ENCODE measurements at places on chromosomes 3 and 15.

GRCh38 chr15:81268881-81269601, 54.9 kb downstream of the STARD5 start:
- no peak for DNase-seq

- DNase-seq, result no peak
Measured at GRCh38 chr15:80789796-80790195, 10.6 kb downstream of the CEMIP start.

- DNase-seq, result no peak
Measured at GRCh38 chr15:39720621-39721611, 61.7 kb downstream of the FSIP1 start.

GRCh38 chr3:107953722-107954121, 137.1 kb downstream of the CD47 start:
- DNase-seq, result no peak

DNA sequence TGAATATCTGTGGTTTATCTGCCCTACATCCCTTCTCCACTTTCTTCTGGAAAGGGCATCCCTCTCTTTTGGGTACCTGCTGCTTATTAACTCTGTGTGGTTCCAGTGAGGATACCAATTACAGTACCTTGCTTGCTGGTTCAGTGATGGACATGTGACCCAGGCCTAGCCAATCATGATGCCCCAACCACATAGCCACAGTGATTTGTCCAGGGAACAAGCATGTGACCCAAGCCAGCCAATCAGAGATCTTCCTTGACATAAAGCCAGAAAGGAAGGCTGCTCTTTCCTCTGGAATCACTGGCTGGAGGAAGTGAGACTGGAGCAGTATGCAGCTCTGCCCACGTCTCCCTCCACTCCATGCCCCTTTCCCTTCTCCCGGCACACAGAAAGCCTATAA, 10.9 kb upstream of the TMEM158 start:
- no peak for DNase-seq

GRCh38 chr15:93493172-93493571, 404.2 kb upstream of the RGMA start:
- DNase-seq, result no peak

DNA sequence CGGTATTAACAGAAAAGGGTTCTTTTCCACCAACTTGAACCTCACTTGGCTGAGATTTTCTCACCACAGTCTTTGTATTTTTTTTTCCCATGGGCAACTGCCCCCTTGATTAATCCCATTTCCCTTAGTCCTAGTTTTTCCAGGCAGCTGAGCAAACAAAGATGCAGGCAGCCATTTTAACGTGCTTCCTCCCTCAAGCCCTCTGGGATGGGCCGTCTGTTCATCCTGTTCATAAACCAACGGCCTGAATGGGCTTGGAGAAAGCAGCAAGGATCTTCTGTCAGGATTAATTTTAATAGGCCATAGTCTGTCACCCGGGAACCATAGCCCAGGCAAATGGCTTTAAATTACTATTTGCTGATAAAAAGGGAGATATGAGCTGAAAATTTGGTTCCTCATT, 10.4 kb upstream of the POLR2M start:
- no peak for DNase-seq

- DNase-seq, result no peak
Measured at GRCh38 chr3:160169139-160169976, 55.9 kb upstream of the C3orf80 start.

GRCh38 chr3:103904991-103905390, 1461.7 kb upstream of the ALCAM start:
- no peak for DNase-seq

- DNase-seq, result no peak
Measured at GRCh38 chr3:142626971-142627370, 30.8 kb downstream of the PLS1 start.

DNA sequence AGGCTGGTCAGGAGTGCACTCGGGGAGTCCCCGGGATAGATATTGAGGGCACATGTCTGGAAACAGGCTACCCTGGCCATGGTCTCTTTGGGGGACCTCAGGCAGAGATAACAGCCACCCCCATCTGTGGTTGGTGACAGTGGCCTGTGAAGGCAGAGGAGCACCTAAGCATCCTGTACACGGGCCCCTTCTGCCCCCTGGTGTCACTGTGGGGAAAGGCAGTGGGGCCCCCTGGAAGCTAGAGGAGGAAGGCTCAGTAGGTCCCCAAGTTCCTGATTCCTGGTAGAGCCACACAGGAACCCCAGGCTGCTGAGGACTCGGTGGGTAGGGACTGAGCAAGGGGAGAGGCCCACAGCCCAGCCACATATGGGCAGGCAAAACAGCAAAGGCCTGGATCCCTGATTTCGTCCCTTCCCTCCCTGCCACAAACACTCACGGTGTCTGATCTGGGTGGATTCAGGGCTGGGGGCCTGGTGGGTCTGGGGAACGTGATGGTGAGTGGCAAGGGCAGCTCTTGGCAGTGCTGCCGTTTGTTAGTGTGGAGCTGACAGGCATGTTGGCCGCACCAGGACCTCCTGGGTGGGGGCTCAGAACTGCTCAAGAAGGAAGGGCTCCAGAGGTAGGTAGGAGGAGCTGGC, 14.1 kb upstream of the CXCR6 start:
- DNase-seq, result peak; percentile 44

GRCh38 chr3:65785065-65785645, 253.6 kb downstream of the MAGI1 start:
- DNase-seq, result no peak

DNA sequence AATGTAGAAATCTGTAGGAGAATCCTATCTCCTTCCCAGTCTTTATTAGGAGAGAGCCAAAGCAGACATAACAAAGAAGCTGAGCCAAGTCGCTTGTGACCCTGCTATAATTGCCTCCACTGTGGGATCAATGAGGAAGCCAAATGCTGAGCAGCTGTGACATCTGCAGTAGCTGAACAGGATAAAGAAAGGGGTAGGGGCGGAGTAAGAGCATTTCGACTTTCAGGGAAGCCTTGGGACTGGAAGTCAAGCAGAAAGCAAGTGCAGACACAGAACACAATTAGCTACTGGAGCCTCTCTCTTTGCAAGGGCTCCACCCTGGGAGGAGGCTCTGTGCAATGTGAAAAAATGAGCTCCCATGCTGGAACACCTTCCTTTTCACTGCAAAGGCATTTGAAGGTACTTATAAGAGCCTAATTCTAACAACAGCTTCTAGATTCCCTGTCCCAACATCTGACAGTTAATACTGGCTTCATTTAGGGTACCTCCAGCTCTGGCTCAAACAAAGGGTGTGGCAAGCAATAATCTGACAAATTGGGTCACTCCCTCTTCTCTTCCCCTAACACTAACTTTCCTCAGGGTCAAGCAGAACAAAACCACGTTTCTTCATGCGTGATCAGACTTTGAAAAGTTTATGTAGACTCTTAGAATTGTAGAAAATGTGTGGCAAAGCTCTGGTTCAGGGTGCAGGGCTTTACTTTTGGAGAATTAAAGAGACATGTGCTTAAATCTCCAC, 166.4 kb downstream of the CADPS start:
- no peak for DNase-seq

GRCh38 chr15:68763063-68763462, 57.6 kb downstream of the ANP32A start:
- no peak for DNase-seq

DNA sequence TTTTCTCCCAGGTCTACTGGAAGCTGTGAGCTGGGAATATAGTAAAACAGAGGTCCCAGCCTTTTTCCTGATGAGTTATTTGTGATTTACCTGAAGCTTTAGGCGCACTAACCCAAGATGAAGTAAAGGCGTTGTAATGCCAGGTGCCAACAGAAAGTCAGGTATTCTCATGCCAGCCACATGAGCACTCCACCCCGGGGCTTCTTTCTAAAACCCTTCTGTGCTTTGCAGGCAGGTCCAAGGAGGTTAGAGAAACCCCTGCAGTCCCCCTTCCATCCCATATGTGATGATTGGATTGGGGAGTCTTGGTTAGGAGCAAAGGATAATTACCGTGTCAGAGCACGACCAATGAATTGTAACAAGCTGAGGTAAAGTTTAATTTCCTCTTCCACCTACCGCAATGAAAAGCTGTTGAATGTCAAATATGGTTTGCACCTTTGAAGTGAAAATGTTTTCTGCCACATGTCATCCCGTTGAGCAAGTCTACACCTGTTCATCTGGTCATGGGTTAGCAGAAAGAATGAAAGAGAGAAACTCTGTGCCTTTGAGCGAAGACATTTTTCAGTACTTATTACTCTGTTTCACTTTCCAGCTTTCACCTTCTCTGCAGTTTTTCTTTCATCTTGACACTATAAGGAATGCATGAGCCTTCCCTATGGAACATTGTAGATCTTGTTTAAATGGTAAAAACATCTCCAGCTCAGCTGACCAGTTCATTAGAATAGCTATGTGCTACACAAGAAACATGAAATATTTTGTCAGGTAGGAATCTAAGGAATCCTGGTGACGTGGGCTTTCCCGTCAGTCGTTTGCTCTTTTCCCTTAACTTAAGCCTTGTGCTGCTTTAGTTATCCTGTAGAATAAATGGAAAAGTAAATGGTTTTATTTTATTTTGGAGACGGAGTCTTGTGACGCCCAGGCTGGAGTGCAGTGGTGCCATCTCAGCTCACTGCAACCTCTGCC, 204.6 kb upstream of the IL12A start:
- no peak for DNase-seq

DNA sequence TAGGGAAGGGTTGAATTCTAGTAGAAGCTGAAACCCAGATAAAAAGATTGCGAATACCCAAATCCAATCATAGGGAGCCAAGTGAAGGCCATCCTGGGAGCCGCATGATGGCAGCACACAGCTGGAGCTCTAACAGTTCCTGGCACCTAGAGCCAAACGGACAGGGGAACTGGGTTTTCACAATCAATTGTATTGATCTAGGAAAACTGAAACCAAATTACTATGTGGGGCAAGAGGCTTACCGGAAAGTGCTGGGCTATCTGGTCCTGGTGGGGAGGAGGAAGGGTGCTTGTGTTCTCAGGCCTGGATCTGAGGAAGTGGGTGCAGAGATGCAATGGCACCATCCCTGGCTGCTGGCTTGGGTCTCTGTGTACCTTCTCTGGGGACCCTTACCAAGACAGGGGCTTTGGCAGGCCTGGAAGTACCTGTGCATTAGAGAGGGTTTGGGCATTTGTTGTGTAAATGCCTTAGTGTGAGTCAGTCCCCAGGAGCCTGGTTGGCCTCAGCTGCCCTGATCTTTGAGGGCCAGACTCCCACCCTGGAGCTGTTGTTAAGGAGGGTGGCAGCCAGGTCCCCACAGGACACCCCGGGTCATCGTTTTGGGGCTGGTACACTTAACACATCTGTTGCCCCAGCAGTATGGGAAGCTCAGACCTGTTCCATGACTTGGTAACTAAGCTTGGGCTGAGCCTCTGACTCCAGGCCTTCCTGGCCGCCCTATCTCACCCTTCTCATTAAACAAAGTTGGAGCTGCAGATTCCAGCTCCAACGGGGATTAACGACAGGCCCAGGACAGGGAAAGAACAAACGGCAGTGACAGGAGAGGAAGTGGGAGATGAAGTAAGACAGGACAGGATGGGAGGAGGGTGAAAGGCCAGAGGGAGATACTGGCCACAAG, 8.9 kb upstream of the FURIN start:
- no peak for DNase-seq

GRCh38 chr3:153658136-153658535, 463.1 kb upstream of the ARHGEF26 start:
- DNase-seq, result no peak

DNA sequence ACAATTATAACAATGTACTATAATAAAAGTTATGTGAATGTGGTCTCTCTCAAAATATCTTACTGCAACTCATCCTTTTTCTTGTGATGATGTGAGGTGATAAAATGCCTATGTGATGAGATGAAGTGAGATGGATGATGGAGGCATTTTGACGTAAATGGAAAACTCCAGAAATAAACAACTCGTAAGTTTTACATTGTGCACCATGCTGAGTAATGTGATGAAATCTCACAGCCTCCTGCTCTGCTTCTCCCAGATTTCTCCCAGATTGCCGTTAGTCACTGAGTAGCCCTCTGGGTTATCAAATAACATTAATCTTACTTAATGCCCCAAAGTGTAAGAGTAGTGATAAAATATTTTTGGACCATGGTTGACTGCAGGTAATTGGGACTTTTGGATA, 64.8 kb upstream of the SLCO2A1 start:
- DNase-seq, result no peak

DNA sequence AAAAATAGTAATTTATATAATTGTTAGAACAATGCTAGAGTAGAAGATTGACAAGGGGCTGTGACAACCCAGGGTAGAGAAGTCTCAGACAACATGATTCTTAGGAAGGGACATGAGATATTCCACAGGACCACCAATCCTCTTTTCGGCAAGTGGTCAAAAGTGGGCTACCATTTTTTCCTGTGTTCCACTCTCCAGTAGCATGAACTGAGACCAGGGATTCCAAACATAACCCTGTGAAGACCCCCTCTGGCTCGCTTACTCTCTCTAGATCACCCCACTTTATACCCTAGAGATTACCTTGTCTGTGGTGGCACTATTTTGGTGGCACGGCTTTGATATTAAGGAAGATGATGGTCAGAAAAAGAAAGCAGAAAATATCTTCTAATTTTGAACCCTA, 960 bp downstream of the GCSAM start:
- no peak for DNase-seq

DNA sequence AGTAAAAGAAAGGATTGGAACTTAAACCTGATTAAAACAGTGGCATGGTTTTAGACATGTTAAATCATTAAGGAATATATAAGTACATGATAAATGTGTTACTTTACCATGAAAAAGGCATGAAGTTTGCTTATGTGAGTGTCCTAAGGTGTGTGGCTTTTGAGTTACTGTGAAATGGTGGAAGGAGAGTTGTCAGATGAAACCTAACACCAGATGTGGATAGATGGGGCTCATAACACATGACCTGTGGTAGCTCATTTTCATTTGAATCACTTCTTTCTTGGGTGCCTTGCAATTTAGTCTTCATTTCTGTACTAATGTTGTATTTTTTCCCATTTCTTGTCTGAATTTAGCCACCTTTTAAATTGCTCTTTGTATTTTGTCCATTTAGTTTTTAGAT, 13.0 kb downstream of the MEF2A start:
- DNase-seq, result peak; percentile 17

DNA sequence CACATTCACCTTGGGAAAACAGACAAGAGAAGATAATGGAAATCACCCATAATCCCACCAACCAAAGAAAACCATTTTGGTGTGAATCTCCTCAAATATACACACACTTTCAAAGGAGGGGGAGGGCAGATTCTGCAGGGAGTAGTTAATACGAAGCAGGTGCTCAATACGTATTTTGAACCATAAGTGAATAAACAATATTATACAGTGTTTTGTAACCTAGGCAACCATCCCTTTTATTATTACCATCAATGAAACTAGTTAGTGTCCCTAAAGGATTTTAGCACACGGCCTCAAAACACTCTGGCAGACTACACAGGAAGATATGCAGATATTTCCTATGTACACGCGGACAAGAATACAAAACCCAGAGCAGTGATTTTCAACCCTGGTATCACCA, 6.1 kb downstream of the OSBPL10 start:
- DNase-seq, result no peak

DNA sequence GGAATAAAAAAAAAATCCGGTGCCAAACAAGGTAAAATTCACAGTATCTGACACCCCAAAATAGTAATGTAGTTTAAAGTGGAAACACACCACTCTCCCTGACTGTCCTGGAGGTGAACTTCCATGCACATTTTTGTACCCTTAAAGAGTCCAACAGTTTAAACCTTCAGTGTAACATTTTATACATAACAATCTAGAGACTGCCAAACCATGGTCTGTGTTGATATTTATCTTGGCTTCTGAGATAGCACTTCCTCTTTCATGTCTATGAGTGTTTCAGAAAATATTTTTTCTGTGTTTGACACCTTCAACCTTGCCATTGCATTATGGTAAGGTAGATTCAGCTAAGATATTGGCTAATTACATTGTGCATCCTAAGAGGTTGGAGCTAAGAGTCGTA, 13.9 kb downstream of the TMEM45A start:
- DNase-seq, result no peak

- DNase-seq, result no peak
Measured at GRCh38 chr3:101638261-101638745, 38.6 kb downstream of the ZBTB11 start.

All from T-helper 2 cell (primary cell).